Activated CD8-positive, alpha-beta memory T cell treated with anti-CD3 and anti-CD28 coated beads, Interleukin-2, amount 10 ng/mL, durations not matched to agents 7 days and 5 days (primary cell): ENCODE measurements at places on chromosomes 7 and 10. TPM values are rescaled to one million over a fixed set of nuclear protein-coding genes. Genes with fewer than 3 reads are reported as not detected.

GRCh38 chr7:72267291-72267800, 144.8 kb downstream of the CALN1 start:
- DNase-seq, result no peak

- DNase-seq, result no peak
Measured at GRCh38 chr7:135736586-135737305, 8.8 kb upstream of the SLC13A4 start.

- no peak for DNase-seq
Measured at GRCh38 chr7:129356176-129356575, 78.1 kb upstream of the STRIP2 start.

GRCh38 chr7:96250776-96251361, 71.0 kb downstream of the SLC25A13 start:
- no peak for DNase-seq

Gene NUTM2B
- 2.0 TPM for total RNA-seq

DNA sequence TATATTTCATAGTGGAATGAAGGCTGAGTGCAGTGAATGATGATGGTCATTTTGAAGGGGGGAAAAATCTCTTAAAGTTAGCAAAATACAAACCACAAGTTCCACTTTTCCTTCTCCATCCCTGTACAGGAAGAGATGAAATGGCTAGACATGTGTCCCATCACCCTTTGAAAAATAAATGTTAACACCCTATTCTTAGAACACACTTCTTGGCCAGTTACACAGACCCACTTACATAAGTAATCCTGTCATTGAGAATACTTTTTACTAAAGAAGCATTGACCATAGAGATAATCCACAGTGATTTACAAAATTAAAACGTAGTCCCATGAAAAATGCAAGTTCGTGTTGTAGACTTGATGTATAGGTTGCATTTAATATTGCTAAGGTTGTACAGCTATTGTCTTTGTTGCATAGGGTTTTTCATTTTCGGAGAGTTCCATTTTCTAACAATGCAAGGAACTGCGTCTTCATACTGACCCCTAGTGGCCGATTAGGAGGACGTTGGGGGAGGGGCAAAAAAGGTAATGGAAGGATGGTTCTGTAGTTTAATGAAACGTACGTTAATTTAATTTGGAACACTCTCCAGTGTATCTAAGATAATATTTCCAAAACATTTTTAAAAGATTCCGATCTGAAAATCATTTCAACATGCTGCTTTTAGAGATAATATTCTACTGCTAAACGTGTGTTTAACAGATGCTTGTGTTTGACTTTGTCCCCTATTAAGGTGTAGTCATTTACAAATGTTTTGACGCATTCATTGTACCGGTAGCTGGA, 60.9 kb downstream of the ARMC3 start:
- DNase-seq, result peak; percentile 75
